SHP77 (cell line): ENCODE measurements at places on chromosomes 2 and 18.

DNA sequence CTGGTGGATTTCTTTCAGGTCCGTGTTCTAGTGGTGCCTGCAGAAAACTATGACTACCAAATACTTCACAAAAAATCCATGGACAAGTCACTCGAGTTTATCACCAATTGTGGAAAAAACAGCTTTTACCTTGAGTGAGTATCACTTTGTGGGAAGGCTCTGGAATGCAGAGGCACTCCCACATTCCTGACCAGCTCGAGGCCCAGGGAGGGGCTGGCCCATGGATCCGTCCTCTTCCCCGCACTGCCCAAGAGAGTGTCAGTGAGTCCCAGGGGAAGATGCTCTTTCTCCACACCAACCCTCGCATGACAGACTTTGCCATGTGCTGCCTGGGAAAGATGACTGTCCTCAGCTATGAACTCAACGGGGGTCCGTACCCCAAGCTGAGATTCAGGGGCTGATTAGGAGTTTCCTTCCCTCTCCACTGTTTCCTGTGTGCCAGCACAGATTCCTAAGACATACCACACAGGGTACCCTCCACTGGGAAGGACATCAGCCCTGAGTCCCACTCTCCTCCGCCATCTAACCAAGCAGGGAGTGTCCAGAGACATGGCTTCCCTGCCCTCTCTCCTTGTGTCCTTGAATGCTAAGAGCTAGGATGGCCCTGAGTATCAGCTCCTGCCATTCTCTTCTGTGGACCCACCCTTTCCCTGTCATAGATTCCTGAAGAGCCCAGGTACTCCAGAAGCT, 155.9 kb downstream of the LAMA3 start:
- DNase-seq = no peak

DNA sequence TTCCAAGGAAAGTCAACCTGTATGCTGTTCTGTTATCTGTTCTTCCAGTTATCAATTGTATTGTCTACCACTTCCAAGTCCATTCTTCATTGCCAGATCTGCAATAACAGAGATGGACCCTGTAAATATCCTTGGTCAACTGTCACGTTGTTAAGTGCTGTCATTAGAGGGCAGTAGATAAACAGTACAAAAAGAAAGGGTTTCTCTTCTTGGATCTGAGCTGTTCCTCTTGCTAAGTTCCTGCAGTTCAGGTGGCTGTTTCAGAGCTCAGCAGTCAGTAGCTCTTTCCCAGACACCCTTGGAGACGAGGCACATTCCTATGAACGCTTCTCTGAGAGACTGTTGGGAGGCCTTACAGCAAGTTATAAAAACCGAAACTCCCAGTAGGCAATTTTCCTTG, 957.1 kb upstream of the CHAC2 start:
- no peak for DNase-seq

DNA sequence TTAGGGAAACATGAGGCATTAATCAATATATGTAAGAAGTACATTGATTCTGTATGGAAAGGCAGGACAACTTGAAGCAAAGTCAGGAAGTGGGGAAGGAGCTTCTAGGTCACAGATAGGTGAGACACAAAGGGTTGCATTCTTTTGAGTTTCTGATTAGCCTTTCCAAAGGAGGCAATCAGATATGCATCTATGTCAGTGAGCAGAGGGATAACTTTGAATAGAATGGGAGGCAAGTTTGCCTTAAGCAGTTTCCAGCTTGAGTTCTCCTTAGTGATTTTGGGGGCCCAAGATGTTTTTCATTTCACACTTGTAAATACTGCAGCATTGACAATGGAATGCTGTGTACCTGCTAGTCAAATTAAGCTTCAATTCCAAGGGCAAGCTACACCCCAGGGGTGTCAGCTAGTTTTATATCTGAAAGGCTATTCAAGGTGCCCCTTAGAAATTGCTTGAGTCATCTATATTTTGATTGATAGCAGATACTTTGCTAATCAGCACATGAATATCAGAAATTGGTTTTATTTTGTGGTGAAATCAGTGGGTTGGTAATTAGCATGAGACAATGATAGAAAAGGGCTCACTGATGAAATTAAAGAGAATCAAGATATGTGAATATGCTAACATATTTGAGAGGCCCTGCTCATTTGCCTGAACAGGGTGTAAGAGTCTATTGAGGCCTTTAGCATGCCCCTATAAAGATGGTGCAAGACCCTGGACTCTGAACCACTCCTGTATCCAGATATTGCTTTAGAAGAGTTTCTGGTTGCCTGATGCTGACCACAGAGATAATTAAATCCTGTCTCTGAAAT, 131.5 kb downstream of the TMEM17 start:
- DNase-seq = no peak

GRCh38 chr2:8779795-8780671, 57.4 kb downstream of the KIDINS220 start:
- DNase-seq = no peak

DNA sequence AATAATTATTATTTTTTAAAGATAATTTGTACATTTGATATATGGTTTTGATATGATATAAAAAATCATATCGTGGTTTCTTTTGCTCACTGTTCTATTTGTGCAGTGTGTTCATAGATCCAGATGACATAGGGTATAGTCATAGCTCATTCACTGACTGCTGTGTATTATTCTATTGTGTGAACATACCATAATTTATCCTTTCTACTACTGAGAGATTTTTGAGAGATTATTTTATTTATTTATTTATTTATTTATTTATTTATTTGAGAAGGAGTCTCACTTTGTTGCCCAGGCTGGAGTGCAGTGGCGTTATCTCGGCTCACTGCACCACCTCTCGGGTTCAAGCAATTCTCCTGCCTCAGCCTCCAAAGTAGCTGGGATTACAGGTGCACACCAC, 39.0 kb downstream of the FER1L5 start:
- no peak for DNase-seq

- DNase-seq = no peak
Observed at GRCh38 chr18:44651478-44651877, 29.2 kb upstream of the SETBP1 start.

- DNase-seq = no peak
Observed at GRCh38 chr2:187873132-187873531, 318.9 kb upstream of the TFPI start.

- no peak for DNase-seq
Observed at GRCh38 chr2:24926602-24927252, 6.7 kb upstream of the ADCY3 start.

GRCh38 chr2:238709325-238710025, 138.4 kb upstream of the TWIST2 start:
- DNase-seq = no peak

DNA sequence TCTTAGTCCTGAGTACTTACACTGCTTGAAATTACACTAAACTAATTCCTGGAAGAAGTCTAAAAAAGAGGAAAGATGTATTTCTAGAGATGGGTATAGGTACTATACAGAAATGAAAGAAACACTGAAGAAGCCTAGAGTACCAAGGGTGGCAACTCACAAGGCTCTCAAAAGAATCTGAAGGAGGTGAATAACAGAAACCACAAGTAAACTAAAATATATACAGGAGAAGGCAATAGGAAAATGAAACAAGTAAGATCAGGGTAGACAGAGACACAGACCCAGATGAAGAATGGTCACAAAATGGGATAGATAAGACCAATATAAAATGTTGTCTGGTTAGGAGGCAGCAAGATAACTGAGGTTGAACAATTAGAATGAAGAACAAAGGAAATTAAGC, 59.9 kb downstream of the USP37 start:
- no peak for DNase-seq

DNA sequence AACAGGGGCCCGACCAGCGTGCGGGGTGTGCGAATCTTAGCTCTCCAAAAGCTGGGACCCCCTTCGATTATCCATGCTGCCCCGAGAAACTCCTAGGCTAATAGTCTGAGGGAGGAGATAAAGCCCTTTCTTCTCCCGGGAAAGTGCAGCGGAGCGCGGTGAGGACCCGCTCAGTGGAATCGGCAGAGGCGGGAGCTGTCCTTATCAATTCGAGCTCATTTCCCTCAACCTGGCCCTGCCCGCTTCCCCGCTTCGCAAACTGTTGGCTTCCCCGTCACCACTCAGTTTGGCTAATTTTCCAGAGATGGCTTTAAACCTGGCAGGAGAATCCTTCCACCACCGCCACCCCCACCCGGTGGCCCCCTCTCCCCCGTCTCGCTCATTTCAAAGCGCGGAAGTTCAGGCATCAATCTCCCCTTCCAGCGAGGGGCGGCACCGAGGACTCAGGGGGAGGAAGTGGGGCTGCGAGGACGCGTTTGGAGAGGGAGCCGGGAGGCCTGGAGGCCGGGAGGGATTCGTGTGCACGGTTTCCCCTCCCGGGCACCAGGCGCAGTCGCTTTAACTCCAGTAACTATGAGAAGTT, 1.6 kb downstream of the KLHL14 start:
- no peak for DNase-seq

DNA sequence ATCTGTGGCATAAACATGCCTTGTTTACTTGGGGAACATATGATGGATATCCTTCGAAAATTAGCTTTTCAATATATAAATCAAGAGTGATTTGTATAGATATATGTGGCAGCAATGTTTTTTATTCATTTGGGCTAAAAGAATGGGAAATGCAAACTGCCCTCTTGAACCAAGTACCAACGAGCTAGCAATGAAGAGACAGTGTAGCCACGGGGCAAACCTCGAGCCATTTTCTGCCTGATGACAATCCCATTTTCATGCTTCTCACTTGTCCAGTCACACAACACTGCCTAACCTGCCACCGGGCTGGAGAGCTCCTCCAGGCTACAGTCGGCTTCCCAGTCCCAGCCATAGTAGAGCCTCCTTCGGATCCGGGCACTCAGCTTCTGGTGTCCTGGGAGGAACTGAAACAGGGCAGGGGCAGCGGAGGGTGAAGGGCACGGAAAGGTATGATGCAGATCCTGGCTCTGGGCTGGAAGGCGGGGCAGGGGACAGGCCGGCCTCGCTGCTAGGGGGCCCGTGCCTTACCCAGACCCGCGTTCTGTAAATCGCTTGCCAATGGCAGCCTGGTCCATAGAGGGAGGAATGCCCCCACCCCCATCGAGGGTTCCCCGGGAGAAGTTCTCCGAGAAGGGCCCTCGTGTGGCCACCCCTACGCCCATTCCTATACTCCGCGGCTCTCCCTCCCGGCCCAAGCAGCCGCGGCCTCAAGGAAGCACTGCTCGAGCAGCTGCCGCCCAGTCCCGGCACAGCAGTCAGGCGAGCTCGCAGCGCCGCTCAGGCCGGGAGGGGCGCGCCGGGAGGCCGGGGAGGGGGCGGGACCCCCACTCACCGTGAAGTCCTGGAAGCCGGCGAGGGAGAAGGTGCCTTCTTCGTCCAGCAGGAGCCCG, 552 bp downstream of the CNPPD1 start:
- peak; percentile 70 for DNase-seq

- no peak for DNase-seq
Observed at GRCh38 chr2:172861656-172862476, 126.2 kb downstream of the RAPGEF4 start.

DNA sequence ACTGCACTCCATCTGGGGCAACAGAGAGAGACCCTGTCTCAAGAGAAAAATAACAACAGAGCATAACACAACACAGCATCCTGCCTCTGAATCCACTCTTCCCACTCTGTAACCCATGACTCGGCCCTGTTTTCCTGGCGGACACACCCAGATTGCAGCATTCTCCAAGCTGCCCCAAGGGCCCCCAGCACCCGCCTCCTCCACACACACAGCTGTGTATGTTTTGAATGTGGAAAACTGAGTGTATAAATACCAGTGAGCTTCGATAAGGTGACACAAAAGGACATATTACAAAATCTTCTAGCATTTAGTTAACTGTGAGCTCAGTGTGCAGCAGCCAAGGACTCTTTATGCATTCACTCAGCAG, 13.0 kb downstream of the IMPA2 start:
- no peak for DNase-seq

DNA sequence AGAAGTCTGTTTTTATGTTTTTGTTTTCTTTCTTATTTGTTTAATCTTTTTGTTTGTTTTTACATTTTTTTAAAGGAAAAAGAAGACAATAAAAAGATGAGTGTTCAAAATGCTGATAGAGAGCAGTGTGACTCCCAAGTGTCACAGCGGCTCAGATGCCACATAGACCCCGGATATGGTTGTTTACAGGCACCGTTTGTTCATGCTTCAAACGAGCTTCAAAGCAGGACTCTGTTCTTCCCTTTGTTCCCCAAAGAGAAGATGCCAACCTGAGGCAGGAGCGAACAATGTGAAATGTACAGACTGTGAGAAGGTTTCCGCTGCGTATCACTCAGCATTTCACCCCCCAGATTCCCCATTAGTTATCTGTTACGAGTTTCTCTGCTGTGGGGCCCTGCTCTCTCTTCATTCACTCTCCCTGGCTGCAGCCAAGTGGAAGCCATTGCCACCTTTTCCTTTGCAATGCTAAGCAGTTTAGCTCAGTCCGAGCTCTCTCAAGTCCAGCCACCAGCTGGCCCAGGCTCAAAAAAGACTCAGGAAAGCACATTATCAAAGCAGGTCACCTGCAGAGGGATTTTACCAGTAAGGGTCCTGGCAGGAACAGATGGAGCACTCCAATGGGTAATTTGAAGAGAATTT, 36.4 kb upstream of the PHLPP1 start:
- no peak for DNase-seq
